ENCODE measurements at places on chromosomes 12 and 14.

- DNase-seq, result no peak
Measured at GRCh38 chr14:101031721-101032120, 128.2 kb upstream of the RTL1 start.

DNA sequence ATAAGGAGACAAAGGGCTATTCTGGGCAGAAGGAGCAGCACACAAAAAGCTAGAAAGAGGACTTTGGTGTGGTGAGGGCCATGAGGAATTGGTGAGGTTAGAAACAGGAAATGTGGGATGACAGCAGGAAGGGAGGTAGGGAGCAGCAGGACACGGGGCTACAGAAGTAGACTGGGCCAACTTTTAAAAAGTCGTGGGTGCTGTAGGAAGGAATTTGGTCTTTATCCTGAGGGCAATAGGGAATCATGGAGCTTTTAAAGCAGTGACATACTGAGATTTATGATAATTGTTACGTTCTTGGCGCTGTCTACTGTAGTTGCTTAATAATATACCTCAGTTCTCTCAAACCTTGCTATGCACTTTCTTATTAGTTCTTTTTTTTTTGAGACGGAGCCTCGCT is 8.2 kb upstream of the CHURC1 start:
- no peak for DNase-seq

- DNase-seq, result peak; percentile 52
Measured at GRCh38 chr14:73463411-73463810, 5.1 kb upstream of the NUMB start.

GRCh38 chr14:103739466-103739792 is 23.8 kb downstream of the ZFYVE21 start:
- no peak for DNase-seq

- no peak for DNase-seq
Measured at GRCh38 chr12:88946372-88946997, 366.2 kb upstream of the KITLG start.

- DNase-seq, result no peak
Measured at GRCh38 chr12:54479421-54479820, 6.0 kb upstream of the GTSF1 start.

DNA sequence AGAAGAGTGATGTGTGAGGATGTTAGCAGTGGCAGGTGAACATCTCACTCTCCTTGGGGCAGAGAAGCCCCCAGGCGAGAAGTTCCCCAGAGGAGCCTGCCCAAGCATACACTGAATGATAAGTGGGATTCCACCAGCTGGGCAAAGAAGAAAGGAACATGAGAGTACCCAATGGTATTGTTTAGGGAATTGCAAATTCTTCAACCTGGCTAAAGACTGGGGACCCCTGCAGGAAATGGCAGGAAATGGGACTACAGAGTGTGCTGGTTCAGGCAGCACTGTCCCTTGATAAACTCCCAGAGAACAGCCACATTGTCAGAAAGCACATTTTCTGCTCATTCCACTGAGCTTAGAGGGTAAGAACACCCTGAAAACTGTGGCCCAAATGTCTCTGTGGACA is 121.3 kb downstream of the RPS29 start:
- no peak for DNase-seq

- no peak for DNase-seq
Measured at GRCh38 chr12:59675461-59675860, 79.6 kb downstream of the SLC16A7 start.

- DNase-seq, result no peak
Measured at GRCh38 chr12:83092606-83093005, 405.9 kb downstream of the TMTC2 start.
